Activated CD8-positive, alpha-beta memory T cell treated with anti-CD3 and anti-CD28 coated beads for 1 hour (primary cell): ENCODE measurements at places on chromosomes 3 and 15.

GRCh38 chr3:64184621-64185020 is 40.6 kb downstream of the PRICKLE2 start:
- no peak for DNase-seq

DNA sequence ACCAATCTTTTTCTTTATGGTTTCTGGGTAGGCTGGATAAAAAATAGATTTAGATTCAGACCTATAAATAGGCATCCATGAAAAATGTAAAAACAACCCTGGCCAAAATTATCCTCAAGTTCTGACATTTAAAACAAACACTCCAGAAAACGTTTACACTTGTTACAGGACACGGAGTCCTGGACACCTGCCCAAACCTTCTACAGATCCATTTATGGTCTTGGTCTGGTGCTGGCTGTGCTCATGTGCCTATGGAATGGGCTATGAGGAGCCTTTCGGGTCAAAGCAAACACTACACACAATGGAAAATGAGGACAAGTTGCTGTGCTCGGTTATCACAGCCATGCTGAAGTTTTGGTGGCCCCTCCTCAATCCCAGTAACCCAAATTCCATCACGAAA is 108.1 kb downstream of the PDZRN3 start:
- no peak for DNase-seq

DNA sequence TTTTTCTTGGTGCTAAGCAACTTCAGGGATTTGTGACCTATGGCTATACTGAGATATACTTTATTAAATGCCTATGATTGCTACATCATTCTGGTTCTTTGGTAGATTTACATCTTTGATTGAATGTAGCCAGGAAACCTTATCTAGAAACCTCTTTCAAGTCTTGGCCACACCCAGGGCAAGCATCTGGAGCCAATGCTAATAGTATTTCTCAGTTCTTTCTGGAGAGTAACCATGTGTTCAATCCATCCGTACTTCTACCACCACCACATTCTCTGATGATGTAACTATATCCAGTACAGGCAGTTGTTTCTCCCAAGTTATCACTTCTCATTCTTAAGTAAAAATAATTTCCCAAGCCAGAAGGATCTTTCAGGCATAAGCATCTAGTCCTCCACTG is 69.0 kb downstream of the NME9 start:
- no peak for DNase-seq

GRCh38 chr3:87101861-87102625 is 111.1 kb upstream of the VGLL3 start:
- DNase-seq: no peak

DNA sequence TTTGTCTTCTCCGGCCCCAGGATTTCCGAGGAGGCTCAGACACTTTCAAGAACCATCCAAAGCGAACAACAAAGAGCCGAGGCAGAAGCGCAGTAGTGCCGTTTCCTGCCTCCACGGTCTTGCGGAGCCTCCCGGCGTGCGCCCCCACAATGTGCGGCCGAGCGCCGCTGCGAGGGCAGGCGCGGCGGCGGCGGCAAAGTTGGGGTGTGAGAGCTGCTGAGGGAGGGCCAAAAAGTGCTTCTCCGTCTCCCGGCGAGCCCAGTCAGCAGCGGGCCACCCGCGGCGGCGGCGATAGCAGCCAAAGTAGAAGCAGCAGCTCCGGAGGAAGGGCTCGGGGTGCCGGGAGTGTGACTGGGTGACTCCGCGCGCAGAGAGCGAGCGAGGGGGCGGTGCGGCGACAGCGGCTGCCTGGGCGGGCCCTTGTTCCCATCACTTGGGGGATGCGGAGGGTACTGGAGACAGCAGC is 749.1 kb downstream of the ROBO1 start:
- DNase-seq: no peak

- DNase-seq: no peak
Observed at GRCh38 chr3:98705694-98706093, 57.4 kb upstream of the ST3GAL6 start.

DNA sequence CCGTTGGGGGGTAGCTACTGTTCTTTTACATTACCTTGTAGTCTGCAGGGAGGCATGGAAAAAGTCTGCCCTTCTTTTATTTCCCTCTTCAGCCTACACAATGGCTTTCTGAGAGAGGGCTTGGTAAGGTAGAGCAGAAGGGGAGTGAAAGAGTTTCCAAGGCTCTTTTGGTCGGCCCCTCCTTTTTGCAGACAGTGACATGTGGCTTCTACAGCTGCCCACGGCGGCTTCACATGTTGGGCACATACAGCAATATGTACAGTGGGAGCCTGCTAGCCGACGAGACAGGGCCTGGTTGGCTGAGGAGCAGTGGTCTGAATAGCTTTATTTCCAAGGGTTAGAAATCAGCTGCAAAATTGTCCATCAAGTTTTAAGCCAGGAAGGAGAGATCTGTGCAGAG is 4.0 kb downstream of the INAFM2 start:
- DNase-seq: no peak
